Activated naive CD4-positive, alpha-beta T cell treated with anti-CD3 and anti-CD28 coated beads for 36 hours (primary cell): ENCODE measurements at places on chromosomes 12 and 14.

DNA sequence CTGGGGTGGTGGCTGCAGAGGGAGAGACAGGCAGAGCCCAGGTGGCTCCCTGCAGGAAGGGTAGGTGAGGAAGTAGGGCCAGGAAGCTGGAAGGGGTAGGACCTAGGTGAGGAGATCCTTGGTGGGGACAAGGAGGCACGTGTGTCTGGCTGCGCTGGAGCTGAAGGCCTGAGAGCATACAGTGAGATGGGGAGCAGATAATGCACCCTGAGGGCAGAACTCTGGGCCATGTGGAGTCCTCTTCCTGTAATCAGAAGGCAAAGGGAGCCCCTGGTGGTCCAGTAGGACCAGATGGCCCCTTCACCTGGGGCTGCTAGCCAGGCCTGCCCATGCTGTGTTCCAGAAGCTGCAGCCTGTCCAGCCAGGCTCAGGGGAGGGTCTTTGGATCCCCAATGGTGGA lies 15.3 kb upstream of the KRT80 start:
- DNase-seq = no peak

GRCh38 chr12:57549909-57550640 lies at the start of gene KIF5A:
TSS of gene KIF5A (plus strand) at chr12:57550044. CDS start at chr12:57550272, 228 bp downstream.
- DNase-seq = peak; percentile 63

- no peak for DNase-seq
Measured at GRCh38 chr14:71246539-71246938, 339.3 kb downstream of the PCNX1 start.

DNA sequence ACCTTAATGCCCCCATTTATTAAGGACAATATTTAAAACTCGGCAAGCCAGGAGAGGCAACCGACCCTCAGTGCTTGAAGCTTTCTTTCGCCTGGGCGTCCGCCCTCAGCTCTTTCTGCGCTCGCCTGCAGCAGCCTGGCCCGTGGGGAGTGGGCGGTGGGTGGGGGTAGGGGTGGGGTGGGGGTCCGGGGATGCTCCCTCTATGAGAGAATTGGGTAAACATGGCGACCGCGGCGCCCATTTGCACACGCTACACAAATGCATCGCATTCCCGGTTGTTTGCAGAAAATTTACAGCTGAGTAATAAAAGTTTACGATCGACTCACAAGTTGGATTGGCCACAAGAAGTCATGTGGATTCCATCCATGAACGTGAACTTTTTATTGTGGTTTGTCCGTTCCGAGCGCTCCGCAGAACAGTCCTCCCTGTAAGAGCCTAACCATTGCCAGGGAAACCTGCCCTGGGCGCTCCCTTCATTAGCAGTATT lies 7.7 kb downstream of the HOXC8 start:
- DNase-seq = no peak

DNA sequence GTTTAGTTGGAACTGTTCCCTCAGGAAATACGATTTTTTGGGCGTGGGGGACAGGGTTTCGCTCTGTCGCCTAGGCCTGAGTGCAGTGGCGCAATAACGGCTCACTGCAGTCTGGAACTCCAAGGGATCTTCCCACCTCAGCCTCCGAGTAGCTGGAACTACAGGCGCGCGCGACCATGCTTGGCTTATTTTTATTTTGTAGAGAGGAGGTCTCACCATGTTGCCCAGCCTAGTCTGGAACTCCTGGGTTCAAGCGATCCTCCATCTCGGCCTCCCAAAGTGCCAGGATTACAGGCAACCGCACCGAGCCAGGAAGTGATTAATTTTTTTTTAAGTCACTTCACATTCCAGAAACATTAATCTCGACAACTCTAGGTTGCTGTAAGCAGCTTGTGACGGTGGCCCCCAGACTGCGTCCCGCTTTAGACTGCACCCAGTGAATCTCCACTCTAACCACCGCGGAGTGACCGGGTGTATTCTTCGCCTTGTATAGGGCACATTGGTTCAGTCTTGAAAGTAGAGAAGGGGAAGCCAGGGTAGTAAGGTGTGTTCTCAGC lies 830 bp upstream of the MIS18BP1 start:
- no peak for DNase-seq

GRCh38 chr12:49033611-49034285 lies 15.2 kb upstream of the PRKAG1 start:
- DNase-seq = no peak

- DNase-seq = no peak
Measured at GRCh38 chr12:28710882-28711281, 438.2 kb upstream of the FAR2 start.
